ENCODE measurements at places on chromosomes 3 and 15.

GRCh38 chr3:168457954-168458539 lies 362.3 kb upstream of the GOLIM4 start:
- peak; percentile 96 for DNase-seq

GRCh38 chr3:145936971-145937370 lies 224.0 kb downstream of the PLOD2 start:
- DNase-seq: no peak

- DNase-seq: no peak
Observed at GRCh38 chr3:165918657-165918979, 81.4 kb upstream of the BCHE start.

DNA sequence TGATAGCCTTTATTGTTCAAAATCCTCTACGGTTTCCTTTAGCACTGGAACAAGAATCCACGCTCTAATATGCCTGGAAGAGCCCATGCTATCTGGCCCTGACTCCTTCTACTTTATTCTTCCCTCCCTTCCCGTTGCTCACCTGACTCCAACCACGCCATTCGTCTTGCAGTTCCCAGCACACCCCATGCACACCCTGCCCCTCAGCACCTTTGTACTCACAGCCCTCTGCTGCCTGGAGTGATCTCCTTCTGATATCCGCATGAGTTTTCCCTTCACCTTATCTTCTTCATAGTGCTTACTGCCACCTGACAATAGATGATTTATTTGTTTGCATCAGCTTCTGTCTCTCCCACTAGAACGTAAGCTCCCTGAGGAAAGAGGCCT lies 16.6 kb upstream of the BCL2A1 start:
- DNase-seq: no peak

- no peak for DNase-seq
Observed at GRCh38 chr3:78941587-78941986, 826.2 kb downstream of the ROBO1 start.

- no peak for DNase-seq
Observed at GRCh38 chr3:170869239-170869590, 780 bp downstream of the RPL22L1 start.

DNA sequence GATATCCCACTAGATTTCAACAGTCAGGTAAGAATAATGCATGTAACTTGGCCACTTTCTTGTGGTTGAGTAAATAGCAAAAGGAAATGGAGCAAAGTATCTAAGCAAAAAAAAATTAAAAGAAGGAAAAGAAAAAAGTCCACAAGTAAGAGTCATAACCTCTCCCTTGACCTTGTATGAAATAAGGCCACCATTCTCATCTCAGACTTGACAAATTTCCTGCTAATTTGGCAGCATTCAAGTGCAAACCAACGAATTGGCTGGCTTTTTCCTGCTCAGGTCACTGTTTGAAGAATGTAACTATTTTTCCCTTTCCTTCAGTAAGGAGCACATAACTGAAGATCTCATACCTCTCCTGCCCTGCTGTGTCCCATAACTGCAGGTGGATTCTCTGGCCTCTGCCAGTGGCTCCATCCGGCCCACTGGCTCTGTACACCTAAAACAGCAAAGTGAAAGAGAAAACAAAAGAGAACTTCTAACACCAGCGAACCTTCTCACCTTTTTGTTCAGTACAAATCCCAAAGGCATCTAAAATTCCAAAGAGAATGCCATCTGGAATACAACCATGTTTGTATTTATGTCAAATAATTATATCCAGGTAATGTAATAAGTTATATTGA lies 33.4 kb upstream of the RSL24D1 start:
- DNase-seq: no peak

GRCh38 chr3:55330355-55330754 lies 156.8 kb downstream of the WNT5A start:
- peak; percentile 5 for DNase-seq

- DNase-seq: peak; percentile 46
Observed at GRCh38 chr3:113092746-113093145, 102.0 kb downstream of the GTPBP8 start.

- DNase-seq: peak; percentile 41
Observed at GRCh38 chr3:54123003-54123775, 837 bp downstream of the CACNA2D3 start.

DNA sequence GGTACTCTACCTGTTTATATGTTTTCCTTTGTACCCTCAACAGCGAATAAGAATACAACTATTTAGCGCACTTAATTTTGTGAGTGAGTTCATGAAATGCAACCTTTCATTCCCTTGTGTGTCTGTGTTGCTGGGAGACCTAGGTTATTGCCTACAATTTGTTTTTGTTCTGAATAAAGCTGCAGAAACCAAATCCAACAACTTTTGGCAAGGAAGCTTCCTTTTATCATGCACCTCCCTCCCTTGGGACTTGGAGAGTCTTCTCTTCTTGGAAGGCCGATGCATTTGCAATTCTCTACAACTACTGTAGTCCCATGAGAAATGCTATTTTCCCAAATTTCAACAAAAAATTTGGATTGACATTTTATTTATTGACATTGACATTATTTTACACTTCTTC lies 1002.4 kb upstream of the CADM2 start:
- DNase-seq: no peak

GRCh38 chr3:45095916-45096526 lies 50.2 kb downstream of the CDCP1 start:
- DNase-seq: no peak

DNA sequence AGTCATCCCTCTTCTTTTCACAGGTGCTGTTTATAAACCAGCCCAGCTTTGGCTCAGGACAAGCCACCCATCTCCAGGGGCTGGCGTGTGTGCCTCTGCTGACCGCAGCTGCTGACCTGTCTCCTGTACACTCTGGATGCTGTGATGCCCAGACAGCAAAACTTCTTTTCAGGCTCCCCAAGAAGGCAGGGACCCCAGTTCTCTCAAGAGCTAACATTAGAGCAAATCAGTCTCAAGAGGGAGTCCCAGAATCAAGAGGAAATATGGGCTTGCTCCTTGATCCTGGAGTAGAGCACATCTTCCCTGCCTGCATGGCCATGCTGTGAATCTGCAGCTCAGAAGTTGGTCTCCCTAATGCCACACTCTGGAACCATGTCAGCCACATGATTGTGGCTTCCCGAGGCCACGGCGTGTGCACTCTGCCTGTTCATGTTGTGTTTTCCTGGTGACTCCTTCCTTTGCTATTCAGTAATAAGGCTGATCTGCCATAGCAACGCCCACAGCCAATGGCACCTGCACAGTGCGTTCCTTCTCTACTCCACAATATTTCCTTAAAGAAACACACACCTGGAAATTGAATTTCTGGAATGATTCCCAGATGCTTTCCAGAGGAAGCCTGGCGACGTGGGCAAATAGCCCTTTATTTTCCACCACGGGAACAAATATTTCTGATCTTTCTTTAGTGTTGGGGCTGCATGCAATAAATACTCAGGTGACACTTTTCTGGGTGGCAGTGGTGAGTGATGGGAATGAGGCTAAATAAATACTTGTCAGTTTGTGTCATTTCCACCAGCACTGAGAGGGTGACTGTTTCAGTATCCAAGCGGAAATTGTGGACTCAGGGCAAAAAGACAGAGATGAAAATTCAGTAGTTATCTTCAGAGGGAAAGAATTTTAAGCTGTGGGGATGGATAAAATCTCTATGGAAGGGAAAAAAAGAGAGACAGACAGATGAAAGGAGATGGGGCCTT lies 21.9 kb upstream of the THSD4 start:
- peak; percentile 51 for DNase-seq

DNA sequence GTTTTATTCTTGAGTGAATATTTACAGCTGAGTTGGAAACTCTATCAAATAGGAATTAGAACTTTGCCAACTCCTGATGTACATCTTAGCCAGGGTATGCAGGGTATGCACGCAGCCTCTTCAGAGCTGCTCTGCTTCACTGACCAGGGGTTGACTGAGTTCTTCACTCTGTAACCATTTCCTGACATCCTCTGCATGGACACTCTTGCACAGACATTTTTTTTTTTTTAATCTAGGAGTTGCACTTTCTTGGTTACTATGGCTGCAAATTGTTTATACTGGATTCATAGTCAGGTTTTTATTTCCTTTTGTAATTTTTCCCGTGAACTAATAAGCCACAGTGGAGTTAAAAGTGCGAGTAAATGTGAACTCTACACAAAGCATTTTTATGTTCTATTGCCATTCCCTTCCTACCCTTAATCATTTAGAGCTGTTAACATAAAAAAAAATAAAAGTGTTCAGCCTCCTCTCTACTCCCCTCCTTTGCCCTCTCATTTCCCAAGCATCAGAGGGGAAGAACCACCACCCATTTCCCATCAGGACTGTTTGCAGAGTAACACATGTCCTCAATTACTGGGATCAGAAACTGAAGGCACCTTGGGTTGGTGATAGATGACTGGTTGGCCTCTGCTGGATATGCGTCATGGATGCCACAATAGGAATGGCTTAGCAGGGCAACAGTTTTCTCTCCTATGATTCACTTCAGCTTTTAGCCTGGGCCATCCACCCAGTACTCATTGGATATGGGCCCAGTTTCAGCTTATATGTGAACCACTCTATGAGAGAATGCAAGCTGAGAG lies 54.0 kb downstream of the DUT start:
- DNase-seq: peak; percentile 52

DNA sequence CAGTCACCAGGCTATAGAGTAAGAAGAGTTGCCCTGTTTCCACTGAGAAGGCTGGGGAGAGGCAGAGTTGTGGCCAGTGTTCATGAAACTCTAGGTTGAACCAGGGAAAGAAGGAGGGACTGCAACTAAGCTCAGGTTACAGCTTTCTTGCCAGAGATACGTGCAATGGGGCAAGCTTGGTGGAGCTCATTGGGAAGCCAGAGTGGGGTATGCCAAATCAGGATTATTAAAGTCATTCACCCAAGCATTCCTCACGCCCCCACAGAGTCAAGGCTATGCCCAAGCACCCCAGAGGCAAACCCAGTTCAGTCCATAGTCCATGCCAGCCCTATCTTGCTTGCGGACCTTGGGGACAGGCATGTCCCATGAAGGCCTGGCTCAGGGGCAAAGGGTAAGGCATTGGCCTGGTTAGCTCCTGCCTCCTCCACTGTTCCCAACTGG lies 17.6 kb downstream of the SLC6A20 start:
- no peak for DNase-seq

DNA sequence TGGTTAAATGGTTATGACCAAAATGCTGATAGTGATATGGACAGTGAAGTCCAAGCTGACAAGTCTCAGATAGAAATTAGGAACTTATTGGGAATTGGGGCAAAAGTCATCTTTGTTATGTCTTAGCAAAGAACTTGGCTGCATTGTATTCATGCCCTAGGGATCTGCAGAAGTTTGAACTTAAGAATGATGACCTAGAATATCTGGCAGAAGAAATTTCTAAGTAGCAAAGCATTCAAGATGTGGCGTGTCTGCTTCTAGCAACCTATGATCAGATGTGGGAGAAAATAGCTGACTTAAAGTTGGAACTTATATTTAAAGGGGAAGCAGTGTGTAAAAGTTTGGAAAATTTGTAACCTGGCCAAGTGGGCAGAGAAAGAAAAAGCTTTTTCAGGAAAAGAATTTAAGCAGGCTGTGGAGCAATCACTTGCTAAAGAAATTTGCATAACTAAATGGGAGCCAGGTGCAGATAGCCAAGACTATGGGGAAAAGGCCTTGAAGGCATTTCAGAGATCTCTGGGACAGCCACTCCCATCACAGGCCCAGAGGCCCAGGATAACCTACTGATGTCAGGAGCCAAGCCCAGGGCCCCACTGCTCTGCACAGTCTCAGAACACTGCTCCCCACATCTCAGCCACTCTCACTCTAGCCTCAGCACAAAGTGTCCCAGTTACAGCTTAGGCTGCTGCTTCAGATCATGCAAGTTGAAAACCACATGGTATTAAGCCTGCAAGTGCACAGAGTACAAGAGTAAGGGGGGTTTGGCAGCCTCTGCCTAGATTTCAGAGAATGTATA lies 147.8 kb upstream of the TGFBR2 start:
- DNase-seq: no peak

DNA sequence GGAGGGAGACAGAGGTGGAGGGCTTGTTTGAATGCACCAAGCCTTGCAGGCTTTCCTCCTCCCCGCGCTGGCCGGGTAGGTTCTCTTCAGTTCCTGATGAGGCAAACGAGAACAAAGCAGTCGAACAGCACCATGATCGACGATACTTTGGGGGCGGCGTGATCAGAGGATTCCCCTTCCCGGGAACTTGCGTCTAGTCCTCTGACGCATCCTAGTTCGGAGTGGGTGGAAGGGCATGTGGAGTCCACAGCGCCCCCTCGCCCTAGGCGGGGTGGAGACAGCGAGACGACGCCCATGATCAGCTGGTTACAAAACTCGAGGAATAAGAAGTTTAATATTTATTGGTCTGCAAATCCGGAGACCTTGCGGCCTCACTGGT lies 452 bp upstream of the SV2B start:
- peak; percentile 82 for DNase-seq

DNA sequence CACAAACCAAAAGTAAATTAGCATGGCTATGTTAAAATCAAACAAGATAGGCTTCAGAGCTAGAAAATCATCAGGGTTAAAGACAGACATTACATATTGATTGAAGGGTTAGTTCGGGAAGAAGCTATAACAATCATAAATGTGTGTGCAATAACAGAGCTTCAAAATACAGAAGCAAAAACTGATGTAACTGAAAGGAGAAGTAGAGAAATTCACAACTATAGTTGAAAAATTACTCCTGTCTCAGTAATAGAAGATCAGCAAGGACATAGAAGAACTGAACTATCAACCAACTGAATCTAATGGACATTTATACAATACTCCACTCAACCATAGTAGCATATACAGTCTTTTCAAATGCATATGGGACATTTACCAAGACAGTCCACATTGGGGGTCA lies 59.4 kb downstream of the MCTP2 start:
- DNase-seq: no peak

- no peak for DNase-seq
Observed at GRCh38 chr3:119627461-119627860, 29.8 kb downstream of the PLA1A start.

DNA sequence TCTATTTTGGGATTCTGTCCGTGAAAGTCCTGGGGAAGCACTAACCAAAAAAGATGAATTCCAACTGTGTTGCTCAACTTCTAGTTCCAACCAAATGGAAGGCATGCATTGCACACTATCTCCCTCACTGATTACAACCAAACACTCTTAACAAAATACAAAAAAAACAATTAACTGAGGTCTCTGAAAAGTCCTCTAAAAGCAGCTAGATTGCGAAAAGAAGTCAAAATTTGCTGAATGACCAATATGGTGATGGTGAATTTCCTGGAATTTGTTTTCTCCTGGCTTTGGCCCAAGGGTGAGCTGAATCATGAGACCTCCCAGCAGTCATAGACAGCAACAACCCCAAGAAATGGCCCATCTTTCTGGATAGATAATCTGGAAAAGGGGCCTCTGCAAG lies 28.3 kb downstream of the CYP19A1 start:
- no peak for DNase-seq

Data from NCI-H69 (cell line).